ENCODE measurements at places on chromosomes 5 and 9. TPM values are rescaled to one million over a fixed set of nuclear protein-coding genes. Genes with fewer than 3 reads are reported as not detected.

DNA sequence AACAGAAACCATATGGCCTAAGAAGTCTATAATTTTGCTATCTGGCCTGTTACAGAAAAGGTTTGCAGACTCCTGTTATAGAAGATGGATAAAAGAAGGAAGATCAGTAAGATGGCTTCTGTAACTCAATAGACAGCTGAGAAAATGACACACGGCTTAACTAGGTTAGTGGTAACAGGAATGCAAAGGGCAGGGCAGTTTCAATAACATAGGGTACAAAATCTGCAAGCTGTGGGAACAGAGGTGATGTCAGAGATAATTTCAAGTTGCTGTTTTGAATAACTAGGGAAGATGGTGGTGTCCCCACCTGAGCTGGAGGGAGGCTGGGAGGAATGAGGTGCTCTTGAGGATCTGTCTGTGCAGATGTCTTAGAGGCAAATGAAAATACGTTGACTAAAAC, 106.5 kb downstream of the GLIS3 start:
- no peak for DNase-seq

UAP1L1 gene
- polyA plus RNA-seq: 1.9 TPM

- peak; percentile 77 for DNase-seq
These were observed 2.2 kb upstream of the CDX1 start for GRCh38 chr5:150164211-150164980.

GRCh38 chr9:37994639-37995347, 74.2 kb downstream of the SHB start:
- DNase-seq: peak; percentile 60

DNA sequence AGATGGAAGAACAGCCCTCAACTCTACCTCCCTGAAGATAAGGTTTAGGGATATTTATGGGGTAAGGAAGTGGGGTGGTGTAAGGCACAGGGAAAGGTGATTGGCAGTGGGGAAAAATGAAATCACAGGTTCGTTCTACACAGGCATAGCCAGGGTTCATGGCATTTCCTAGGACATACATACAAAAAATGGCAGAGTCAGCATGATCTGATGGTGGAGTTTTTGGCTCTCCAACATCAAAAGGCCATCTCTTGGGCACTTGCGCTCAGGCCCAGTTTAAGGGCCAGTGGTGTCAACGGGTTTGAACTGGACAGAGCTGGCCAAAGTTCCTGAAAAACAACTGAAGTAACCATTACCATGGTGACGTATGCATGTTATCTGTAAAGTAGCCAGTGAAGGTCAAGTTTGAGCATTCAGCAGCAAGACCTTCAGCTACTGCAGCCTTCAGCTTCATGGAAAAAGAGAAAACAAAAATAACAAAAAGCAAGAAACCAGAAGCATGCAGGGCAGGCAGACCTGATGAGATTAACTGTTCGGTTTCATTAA, 92.8 kb downstream of the SMARCA2 start:
- DNase-seq: no peak

- no peak for DNase-seq
These were observed 26.6 kb downstream of the WNT8A start for GRCh38 chr5:138110266-138110963.

DNA sequence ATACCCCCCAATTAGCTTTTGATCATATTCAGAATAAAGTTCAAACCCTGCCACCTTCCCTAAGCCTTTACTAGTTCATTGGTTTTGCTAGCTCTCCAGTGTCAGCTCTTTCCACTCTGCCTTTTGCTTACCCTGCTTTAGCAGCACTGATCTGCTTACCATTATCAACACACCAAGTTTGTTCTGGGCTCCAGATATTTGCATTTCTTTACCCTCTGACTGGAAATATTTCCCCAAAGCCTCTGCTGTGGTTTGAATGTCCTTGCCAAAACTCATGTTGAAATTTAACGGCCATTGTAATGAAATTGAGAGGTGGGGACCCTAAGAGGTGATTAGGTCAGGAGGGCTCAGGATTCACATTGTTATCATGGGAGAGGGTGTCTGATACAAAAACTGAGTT, 99.5 kb downstream of the GCNT1 start:
- DNase-seq: no peak

DNA sequence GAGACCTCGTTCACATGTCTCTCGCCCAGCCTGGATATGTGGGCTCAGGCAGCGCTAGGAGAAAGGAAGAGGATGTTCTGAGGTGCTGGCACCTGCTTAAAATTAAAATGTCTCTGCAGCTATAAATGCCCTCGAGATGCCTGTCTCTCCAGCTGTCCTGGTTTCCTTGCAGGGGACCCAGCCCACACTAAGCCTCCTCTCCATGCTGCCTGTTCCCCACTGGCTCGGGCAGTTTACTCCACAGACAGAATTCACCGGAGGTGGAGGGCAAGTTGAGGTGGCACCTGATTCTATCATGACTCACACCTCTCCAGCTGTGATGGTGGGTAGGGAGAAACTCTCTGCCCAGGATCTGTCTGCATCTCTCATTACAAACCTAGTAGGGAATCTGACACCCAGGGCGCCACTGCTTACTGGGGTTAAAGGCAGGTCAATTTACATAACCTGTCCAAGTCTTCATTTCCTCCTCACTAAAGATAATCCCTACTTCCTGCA, 420.9 kb downstream of the SPOCK1 start:
- DNase-seq: no peak

FRMPD1 gene
- polyA plus RNA-seq: 12.5 TPM

DNA sequence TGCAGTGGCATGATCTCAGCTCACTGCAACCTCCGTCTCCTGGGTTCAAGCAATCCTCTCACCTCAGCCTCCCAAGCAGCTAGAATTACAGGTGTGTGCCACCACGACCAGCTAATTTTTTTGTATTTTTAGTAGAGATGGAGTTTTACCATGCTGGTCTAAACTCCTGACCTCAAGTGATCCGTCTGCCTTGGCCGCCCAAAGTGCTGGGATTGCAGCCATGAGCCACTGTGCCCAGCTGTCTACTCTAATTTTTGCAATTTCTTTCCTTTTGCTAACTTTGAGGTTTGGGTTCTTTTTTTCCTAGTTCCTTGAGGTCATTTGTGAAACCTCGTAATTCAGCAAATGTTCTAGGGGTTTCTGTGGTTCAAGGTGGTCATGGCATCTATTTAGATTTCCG, 63.7 kb upstream of the PRLR start:
- no peak for DNase-seq

DNA sequence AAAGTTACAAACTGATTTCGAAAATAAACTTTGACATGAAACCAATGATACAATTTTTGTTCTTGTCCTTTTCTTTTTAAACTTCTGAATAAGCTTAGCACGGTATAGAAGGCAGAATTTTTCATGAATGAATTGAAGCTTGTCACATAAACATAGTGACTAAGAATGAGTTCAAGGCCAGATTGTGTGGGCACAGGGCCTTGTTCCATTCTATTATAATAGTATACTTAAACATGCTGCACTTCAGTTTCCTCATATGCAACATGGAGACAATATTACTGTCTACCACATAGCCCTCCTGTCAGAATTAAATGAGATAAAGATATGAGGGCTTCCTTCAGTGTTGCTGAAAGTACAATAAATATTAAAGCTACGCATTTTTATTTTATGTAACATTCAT, 204.2 kb upstream of the HAPLN1 start:
- DNase-seq: no peak

ZBTB5 gene
- 14.8 TPM for polyA plus RNA-seq

DNA sequence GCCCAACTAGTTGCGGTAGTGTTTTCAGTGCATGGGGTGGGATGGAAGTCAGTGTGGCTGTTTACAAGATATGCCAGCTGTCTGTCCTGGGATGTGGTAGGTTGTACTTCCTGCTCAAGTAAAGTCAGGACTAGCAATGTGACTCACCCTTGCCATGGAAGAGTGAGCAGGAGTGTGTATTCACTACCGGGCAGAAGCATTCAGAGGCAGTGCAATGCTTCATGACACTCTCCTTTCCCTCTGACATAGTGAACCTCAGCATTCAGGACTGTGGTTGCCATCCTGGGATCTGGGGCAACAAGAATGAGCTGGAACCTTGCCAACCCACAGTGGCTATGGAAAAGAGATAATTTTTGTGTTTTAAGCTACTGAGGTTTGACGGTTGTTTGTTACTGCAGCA, 68.9 kb downstream of the BOD1 start:
- DNase-seq: no peak

PFN3 gene
- polyA plus RNA-seq: not detected

- peak; percentile 51 for DNase-seq
These were observed 210.9 kb downstream of the ESM1 start for GRCh38 chr5:54774281-54775170.

CDH9 gene
- not detected for polyA plus RNA-seq

DNA sequence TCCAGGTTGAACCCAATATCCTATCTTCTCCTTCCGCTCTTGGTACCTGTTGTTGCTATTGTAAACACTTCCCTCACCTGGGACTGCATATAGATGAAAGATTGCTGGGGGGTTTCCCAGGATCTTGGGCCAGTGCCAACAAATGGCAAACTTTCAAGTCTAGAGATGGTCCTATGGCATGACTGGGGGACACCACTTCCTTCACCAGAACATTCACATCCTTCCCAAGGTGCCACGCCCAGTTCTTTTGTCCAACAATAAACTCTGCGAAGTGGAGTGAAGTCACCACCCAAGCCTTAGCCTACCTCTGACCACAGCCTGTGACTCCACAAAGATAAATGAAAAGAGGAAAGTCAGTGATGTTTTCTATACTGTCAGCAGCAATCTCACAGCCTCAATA, 34.4 kb downstream of the DOCK8 start:
- no peak for DNase-seq

DNA sequence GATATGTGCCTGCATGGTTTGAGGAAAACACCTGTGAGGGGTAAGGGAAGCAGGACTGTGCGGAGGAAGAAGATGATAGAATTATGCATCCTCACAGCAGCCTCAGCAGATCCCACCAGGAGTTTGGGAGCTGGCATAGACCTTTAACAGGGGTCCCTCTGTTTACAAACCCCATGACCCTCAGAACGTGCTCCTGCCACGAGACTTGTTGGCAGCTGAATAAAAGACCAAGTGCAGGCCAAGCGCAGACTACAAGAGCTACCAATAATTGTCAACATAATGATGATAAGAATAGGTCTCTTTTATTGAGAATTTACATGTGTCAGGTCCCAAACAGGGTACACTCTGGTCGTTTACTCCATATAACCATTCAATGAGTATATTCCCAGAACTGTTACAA, 236.0 kb downstream of the MED10 start:
- no peak for DNase-seq

GRCh38 chr9:133989625-133990365, 2.3 kb downstream of the VAV2 start:
- DNase-seq: no peak

- no peak for DNase-seq
These were observed 77.8 kb upstream of the SPIN1 start for GRCh38 chr9:88310310-88310980.

DNA sequence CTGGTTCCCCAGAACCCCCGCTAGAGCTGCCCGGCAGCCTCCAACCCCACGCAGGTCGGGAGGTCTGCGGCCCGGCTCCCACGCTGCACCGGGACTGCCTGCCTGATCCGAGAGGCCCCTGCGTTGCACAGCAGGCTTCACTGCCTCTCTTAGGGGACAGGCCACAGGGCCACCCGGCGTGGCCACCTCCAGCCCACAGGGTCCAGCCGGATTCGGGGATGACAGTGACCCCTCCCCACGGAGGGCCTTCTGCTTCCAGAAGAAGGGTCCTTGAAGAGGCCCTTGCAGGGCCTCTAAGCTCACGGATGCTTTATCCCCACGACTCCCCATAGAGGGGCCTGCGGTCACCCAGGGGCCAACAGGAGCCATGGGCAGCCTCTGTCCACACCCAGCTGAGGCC, 66.1 kb upstream of the PPP1R26 start:
- no peak for DNase-seq

DNA sequence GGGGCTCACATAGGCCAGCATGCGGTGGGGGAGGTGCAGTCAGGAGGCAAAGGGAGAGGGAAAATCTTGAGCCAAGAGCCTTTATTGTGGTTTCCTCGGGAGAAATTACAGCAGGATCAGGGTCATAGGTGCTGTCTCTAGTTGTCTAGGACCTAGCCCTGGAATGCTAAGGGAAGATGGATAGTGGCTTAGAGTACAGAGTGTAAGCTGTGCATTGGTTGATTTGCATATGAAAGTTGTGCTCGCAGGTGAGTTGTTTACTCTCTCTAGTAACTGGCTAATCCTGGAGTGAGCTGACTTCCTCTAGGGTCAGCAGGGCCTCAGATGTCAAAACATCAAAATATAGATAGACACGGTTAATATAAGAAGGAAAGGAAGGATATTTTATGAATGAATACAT, 877.7 kb downstream of the TLE4 start:
- no peak for DNase-seq

GRCh38 chr5:80874162-80874561, 86.0 kb upstream of the RASGRF2 start:
- DNase-seq: no peak

DNA sequence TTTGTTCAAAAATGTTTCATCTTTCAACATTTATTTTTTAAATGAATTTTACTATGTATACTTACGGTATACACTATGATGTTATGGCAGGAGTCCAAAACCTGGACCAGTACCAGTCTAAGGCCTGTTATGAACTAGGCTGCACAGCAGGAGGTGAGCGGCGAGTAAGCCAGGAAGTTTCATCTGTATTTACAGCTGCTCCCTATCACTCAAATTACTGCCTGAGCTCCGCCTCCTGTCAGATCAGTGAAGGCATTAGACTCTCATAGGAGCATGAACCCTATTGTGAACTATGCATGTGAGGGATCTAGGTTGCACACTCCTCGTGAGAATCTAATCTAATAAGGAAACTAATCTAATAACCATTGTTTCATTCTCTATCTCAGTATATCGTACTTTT, 715.5 kb upstream of the PTPRD start:
- DNase-seq: no peak

BARX1 gene
- polyA plus RNA-seq: 0.46 TPM

- DNase-seq: no peak
These were observed 7.3 kb downstream of the UBTD2 start for GRCh38 chr5:172276214-172276613.

GRCh38 chr5:137651022-137651421, 84.9 kb downstream of the KLHL3 start:
- DNase-seq: no peak

GRCh38 chr5:10475931-10476676, 34.4 kb downstream of the ROPN1L start:
- DNase-seq: no peak

SOWAHA gene
- polyA plus RNA-seq: 0.11 TPM

GABRA1 gene
- not detected for polyA plus RNA-seq

OBP2B gene
- polyA plus RNA-seq: not detected

- no peak for DNase-seq
These were observed 153.4 kb downstream of the SLIT3 start for GRCh38 chr5:169147534-169147933.

LHX3 gene
- polyA plus RNA-seq: not detected

- DNase-seq: no peak
These were observed 94.5 kb downstream of the CFAP90 start for GRCh38 chr5:7756453-7756852.

GRCh38 chr5:178577376-178577839, 12.8 kb downstream of the COL23A1 start:
- no peak for DNase-seq

DNA sequence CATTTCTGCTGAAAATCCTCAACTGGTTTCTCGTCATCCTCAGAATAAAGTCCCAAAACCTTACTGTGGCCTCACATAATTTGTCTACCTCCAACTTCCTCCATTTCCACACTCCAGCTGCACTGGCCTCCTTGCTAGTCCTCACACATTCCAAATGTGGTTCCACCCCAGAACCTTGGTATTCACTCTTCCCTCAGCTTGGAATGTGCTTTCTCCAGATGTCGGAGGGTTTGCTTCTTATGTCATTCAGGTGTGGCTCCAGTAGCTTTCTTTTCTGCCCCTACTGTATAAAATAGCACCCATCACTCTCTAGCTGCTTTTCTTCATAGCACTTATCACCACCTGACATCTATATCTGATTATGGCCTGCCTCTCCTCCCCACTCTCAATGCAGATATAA, 102.5 kb upstream of the IFNK start:
- no peak for DNase-seq
